ENCODE measurements at places on chromosomes 1 and 21.

DNA sequence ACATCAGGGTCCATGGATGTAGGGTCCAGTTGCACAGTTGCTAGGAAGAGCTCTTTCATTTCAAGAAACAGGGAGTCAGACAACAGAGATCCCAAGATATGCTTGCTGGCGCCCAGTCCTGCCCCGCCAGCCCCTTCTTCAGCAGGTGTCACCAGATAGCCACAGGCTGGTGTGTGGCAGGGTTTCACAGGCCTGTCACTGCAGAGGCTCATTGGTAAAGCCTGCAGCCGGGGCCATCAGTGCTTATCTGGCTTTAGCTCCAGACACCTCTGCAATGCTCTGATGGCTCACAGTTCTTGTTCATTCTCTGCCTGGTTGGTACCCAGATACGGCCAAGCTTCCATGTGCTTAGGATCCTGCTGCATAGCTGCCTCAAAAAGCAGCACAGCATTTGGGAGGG, 12.4 kb upstream of the ZNF124 start:
- DNase-seq: no peak

GRCh38 chr1:172238965-172239364, 181.5 kb upstream of the C1orf105 start:
- DNase-seq: peak; percentile 71

GRCh38 chr21:36641886-36642285, 57.0 kb upstream of the SIM2 start:
- DNase-seq: no peak

DNA sequence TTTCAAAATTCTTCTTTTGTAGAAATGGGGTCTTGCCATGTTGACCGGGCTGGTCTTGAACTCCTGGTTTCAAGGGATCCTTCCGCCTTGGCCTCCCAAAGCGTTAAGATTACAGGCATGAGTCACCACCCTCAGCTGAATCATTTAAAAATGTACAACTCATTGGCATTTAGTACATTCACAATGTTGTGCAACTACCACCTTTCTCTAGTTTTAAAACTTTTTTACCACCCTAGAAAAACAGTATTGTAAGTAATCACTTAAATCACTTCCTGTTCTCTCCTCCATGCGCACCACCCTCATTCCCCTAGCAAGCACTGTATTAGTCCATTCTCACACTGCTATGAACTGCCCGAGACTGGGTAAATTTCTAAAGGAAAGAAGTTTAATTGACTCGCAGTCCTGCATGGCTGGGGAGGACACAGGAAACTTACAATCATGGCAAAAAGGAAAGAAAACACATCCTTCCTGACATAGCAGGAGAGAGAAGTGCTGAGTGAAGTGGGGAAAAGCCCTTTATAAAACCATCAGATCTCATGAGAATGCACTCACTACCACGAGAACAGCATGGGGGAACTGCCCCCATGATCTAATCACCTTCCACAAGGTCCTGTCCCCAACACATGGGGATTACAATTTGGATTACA, 14.4 kb upstream of the THEM5 start:
- peak; percentile 90 for DNase-seq

DNA sequence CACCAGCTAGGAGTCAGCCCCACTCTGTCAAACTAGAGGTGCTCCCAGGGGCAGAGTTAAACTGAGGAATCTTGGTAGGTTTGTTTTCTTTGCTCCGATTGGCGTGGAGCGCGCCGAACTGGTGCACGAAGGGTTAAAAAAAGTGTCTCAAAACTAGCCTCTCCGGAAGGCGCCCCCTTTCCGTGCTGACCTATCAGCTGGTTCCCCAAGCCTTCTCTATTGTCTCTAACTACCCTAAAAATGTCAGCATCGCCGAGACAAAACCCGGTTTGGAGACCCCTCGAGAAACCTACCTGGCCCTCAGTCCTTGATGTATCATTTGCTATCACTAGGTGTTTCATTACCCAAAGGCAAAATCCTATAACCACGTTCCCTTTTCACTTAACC, 2.2 kb downstream of the TGFB2 start:
- peak; percentile 16 for DNase-seq

DNA sequence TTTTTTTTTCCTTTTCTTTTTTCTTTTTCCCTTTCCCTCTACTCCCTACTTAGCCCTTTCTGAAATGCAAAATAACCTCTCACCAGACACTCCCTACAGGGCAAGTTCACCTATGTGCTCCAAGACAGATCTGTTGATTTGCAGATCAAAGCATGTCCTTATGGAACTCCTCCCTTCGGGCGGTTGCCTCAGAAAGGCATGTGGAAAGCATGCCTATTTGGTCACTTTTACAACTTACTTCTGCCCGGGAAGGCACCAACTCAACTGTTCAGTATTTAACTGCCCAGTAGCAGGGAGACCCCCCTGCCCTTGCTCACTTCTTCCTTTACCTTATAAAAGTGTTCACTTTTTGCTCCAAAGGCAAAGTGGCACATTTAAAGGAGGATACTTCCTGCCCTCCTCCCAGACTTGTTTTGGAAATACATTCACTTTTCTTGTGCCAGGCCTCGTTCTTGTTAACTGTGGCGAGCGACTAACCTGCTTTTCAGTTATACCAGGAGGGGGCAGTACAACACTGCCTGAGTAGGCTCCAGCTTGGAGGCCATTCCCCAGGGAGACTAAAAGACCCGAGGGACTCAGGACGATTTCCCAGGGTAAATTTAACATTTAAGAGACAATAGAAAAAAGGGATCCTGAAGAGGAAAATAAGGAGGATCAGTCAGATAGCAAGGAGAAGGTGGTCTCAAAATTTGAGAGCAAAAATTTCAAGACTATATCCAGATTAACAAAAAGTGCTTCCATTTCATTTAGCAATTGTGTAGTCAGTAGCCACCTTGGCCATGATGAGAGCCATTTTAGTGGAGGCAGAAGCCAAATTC, 12.3 kb upstream of the SLAMF7 start:
- DNase-seq: peak; percentile 65

GRCh38 chr1:35809114-35810095, 1.6 kb downstream of the AGO4 start:
- no peak for DNase-seq

GRCh38 chr1:55747408-55747841, 532.3 kb upstream of the USP24 start:
- DNase-seq: no peak

DNA sequence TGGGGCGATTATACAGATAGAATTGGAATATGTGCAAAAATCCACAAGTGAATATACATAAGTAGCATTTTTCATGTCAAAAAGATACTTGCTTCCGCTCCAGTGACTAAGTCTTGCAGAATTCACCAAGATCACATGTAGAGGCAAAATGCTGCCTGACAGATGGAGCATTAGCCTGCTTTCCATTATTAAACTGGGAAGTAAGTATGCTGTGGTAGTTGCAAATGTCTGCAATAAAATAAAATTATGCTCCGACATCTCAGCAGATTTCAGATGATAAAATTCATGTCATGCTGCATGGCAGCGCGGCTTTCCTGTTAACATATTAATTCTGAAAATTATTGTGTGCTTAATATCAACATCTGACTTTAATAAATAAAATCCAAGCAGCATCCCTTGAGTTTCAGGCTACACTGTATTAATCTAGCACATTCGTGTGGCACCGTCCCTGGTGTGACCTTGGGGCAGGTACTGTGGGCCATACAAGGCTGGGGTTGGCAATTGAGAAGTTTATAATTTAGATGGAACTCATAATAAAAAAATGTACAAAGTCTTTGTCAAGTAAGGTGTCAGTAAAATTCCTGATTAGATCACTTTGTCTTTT, 366.4 kb upstream of the ZP4 start:
- no peak for DNase-seq

- DNase-seq: no peak
Measured at GRCh38 chr21:21722731-21723130, 724.5 kb downstream of the NCAM2 start.

DNA sequence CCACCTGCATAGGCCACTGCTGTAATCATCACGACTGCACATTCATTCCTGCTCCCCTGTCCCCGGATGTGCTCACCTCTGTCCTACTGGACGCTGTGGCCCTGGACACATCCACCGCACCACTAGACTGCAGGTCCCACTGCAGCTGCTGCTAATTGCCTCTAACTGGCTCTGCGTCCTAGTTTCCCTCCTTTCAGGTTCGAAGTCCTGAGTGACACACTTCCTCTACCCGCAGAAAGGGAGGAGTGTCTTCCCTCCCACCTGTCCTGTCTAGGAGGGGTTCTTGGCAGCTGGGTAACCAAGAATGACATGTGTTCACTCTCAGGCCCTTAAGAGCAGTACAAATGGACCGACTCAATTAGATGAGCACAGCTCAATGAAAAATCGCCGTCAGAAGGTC, 40.5 kb upstream of the ITPKB start:
- DNase-seq: no peak

GRCh38 chr1:46448109-46448911, 41.3 kb upstream of the DMBX1 start:
- DNase-seq: no peak

- DNase-seq: peak; percentile 55
Measured at GRCh38 chr1:32991386-32991785, 26.8 kb upstream of the RNF19B start.

GRCh38 chr1:33045246-33045645, 8.6 kb upstream of the AK2 start:
- no peak for DNase-seq

Measured in renal cortical epithelial cell (primary cell).